Stimulated activated effector memory CD8-positive, alpha-beta T cell treated with anti-CD3 and anti-CD28 coated beads, Interleukin-12 subunit alpha, Interleukin-12 subunit beta, amount 100 ng/mL, for 72 hours (primary cell): ENCODE measurements at places on chromosomes 11 and 22.

GRCh38 chr11:126169291-126169690 is 42.2 kb downstream of the RPUSD4 start:
- DNase-seq = no peak

- DNase-seq = no peak
These were observed 12.2 kb downstream of the POLDIP3 start for GRCh38 chr22:42602470-42602869.

DNA sequence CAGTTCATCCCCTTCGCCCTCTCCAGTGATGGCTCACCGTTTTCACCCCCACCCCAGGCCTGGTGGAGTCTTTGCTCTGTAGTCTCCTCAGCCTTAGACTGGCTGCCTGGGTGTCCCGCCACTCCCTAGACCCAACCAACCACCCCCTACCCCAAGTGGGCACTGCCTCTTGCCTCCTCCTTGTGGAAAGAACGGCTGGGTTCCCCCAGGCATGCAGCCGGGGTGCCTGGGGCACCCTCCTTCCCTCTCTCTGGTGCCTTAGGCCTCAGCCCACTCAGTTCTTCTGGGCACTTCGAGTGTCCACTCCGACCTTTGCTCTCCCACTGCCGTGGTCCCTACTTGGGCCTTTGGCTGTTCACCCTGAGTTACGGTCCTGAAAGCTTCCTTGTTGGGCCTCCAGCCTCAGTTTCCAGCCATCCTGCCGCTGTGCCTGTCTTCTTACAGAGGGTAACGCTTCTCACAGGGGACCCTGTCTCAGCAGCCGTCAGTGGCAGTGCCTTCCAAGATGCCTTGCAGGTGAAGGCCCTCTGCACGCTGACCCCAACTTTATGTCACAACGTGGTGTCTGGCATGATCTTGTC is 3.1 kb downstream of the GRIK4 start:
- DNase-seq = no peak

DNA sequence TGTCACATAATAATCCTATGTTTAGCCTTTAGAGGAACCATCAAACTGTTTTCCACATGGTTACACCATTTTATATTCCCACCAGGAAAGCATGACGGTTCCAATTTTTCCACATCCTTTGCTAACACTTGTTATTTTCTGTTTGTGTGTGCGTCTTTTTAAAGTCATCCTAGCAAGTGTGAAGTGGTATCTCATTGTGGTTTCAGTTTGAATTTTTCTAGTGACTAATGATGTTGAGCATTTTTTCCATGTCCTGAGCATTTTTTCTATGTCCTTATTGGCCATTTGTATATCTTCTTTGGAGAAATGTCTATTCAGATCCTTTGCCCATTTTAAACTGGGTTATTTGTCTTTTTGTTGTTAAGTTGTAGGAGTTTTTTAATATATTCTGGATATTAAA is 53.7 kb upstream of the DEPDC7 start:
- DNase-seq = no peak

- DNase-seq = no peak
These were observed 542.0 kb downstream of the FAM181B start for GRCh38 chr11:82191695-82192094.

GRCh38 chr22:44548981-44549380 is 50.9 kb upstream of the RTL6 start:
- DNase-seq = no peak

DNA sequence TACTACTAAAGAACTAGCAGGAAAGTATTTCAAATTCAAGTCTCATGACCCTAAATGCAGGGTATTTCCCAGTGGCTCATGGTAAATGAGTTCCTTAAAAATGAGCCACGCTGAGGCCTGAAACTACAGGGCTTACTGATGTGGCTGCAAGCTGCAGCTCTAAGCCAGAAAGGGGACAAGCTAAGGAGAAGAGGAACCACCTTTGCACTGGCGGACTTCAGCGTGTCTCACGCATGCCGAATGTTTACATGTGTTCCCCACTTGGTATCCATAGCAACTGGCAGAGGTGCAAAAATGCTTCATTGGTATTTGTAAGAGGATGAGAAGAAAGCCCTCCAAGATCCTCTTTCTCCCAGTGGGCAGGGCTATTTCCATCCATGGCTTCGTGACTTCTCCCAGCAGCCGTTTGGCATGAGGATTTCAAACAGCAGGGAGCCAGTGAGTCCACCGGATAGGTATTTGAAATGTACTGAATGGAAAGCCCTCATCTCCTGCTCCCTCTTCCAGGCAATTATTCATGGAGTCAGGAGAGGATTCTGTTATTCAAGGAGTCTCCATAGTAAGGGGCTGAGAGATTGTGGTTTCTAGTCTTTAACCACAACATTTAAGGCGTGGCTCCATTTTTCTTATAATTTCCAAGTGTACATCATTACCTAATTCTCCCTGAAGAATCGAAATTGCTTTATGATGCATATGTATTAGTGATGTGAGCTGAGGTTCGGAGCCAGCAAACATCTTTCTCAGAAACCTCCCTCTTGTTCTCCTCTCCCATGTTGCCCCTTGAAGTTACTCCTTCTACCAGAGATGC is 55.3 kb upstream of the CD44 start:
- DNase-seq = no peak

DNA sequence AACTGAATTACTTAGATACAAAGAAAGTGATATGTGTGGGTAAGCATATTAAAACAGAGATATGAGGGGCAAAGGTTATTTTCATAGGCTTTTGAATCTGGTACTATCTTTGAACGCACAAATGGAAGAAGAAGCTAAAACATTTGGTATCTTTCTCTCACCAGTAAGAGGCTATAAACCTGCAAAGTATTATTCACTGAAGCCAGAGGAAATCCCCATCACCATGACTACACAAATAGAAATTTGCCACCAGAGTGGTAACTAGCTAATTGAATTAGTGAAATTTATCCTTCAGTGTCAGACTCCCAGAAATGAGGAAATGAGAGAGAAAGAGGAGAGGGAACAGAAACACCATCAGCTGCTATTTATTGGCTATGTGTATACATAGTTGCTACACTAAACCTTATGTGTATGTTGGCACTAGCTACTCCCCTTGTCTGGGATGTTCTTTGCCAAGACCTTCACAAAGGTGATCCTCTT is 503.4 kb downstream of the DLG2 start:
- DNase-seq = no peak

DNA sequence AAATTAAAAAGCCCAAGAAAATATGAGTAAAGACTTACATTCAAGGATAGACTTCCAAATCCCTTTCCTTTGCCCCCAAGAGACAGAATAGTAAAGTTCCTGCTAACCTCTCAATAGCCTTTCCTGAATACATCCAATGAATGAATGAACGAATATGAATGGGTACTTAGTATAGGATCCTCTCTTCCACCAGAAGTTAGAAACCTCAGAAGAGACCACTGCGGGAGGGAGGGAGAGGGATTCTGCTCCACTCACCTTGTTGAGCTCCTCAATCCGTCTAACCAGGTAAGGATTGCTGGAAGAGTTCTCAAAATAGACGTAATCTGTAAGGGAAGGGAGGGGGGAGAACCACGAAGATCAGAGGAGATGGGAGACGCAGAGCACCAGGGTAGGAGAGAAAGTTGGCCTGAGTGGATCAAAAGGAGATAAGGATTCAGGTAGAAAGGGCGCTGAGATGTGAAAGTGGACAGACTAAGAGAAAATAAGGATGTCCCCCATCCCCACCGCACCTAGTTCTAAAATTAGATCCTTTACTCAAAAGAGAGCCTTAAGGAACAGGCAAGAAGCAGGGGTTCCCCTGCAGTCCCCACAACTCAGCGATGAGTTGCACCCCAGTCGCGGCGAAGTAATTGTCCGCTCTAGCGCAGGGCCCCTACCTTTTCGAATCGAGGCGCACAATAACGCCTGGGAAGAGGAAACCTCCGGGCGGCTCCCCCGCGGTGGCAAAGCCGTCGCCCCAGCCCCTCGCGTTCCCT is 1.1 kb downstream of the MTA2 start:
- DNase-seq = no peak

DNA sequence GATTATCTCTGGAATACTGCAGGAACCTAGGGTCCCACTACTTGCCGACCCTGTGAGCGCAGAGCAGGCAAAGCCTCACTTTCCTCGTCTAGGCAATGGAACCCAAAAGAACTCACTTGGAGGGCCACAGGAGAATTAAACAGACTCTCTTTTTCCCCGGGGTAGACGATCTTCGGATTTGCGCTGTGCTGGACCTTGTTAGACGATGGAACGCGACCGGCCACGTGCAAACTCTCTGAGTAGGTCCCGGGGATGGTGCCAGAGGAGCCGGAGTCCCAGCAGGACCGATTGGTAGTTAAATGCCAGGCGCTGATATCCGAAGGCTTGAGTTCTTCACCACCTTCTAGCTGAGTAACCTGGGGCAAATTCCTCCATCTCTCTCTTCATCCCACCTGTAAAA is 1.0 kb upstream of the SLC1A2 start:
- DNase-seq = no peak

- no peak for DNase-seq
These were observed 14.3 kb downstream of the FXYD6 start for GRCh38 chr11:117862019-117862725.
